ENCODE measurements at places on chromosomes 2 and 18.
A peak's percentile ranks its signal among the peaks of the same experiment; 100 is the strongest.

DNA sequence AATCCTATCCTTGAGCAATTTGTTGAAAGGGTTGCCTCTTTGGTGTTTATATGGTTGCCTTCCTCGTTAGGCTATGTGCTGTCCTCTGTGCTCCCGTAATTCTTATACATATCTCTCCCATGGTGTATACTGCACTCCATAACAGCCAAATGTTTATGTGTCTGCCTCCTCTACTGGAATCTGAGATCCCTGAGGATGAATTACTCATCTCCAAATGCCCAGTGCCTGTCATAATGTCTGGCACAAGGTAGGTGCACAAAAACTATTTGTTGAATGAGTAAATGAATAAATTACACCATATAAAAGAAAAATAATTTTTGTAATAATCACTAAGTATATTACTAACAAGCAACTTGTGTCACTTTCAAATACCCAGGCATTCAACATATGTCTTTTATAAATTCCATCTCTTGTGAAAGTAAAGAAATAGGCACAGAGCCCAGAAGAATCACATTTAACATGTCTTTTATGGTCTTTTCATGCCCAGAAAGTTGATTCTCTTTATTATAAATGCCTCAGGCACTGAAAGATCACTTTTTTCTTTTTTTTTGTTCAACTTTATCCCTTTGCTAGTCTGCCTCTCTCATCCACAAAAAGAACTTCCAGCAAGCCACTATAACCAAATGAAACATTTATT is 164.9 kb downstream of the CCDC148 start:
- DNase-seq, result no peak

DNA sequence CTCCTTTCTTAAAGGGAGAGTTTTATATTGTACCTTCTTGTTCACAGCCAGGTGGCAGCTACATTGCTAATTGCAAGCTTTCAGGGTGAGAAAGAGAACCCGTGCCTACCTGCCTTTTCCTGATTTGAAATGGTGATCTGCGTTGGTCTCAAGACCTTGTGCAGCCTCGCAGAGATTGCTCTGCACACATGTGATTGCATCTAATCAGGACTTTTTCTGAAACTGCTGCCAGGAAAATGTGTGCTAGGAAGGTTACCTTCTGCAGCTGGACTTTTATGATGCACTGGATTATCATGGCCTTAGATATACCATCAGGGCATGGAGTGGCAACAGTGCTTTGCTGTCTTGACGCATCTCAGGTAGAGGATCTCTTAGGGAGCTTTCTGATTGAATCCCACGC is 45.1 kb downstream of the AGAP1 start:
- DNase-seq, result no peak

GRCh38 chr2:232643813-232644347 is 10.5 kb downstream of the EFHD1 start:
- no peak for DNase-seq

DNA sequence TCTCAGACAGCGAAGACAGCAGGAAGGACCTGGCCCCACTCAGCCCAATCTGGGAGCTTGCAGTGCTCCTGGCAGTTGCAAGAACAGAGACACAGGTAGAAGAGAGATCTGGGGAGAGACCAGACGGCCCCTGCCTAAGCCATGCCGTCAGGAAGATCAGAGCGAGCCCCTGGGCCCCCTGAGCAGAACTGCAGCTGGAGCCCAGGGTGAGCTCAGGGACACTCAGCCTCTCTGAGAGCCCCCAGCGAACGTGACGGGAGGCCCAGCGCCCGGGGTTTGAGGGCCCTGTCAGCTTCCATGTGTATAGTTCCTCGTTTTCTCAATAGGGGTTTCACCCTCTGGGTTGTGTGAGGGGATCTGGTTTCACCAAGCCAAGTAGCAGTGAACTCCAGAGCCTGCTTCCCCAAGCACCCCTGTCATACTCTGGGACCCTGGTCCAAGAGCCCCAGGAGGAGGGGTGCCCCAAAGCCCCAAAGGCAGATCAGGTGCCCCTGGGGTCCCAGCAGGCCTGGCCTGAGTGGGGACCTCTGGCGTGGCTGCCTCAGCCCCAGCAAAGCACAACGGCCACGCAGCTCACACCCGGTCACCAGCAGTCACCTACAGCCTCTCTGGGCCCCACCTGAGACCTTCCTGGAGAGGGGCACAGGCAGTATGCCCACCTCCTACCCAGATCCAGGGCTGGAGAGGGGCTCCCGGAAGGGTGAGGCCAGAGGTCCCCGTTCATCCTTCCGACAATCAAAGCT is 431.3 kb upstream of the MYT1L start:
- DNase-seq, result no peak

DNA sequence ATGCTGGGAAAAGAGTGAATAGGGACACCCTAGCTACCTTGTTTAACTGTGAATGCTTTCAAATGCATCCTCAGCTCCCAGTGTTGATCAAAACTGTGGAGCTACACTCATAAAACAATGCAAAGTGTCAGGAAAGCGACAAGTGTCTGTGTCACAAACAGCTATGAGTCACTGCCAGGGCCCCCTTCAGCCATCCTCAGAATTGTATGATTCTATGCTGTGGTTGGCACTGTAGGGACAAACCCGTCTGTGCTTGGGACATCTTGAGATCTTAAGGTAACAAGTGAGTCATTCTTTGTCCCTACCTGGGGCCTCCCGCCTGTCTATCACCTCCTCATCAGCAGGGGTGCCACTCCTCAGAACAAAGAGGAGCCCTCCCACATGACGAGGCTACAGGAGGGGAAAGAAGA is 42.4 kb downstream of the KLF7 start:
- no peak for DNase-seq

DNA sequence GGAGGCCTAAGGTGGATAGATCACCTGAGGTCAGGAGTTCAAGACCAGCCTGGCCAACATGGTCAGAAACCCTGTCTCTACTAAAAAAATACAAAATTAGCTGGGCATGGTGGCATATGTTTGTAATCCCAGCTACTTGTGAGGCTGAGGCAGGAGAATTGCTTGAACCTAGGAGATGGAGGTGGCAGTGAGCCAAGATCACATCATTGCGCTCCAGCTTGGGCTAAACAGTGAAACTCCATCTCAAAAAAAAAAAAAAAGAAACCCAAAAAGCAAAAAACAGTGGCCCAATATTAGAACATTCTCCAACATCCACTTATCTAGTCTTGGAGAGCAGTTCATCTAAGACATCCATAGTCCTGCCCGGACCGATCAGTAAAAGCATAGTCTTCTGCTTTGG is 260.4 kb downstream of the MREG start:
- DNase-seq, result no peak

DNA sequence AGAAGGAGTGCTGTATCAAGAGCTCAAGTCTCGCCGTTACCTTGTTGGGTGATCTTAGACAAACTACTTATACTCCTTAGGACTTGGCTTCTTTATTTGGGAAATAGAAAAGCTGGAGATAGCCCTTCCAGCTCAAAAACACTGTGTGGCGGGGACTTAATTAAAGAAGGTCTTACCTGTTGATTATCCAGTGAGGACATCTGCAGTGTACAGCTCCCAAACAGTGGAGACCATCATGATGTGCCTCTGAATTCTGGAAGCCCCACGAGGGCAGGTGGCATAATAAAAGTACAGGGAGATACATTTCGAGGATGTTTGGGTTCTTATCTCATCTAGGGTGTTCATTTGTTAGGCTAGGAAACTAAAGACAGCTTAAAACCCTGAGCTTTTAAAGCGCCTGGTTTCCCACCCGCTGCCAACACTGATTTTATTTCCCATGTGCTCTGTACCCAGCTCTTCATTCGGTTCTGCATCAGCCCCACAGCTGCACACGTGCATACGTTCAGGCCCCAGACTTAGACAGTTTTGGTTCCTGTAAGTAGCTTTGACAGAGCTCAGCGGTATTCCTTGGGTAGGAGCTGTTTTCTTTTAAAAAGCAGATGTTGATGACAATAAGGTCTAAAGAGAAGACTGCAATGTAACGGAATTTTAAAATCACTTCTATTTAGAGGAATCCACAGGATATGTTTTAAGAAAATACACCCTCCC is 80.5 kb upstream of the SIX2 start:
- no peak for DNase-seq

DNA sequence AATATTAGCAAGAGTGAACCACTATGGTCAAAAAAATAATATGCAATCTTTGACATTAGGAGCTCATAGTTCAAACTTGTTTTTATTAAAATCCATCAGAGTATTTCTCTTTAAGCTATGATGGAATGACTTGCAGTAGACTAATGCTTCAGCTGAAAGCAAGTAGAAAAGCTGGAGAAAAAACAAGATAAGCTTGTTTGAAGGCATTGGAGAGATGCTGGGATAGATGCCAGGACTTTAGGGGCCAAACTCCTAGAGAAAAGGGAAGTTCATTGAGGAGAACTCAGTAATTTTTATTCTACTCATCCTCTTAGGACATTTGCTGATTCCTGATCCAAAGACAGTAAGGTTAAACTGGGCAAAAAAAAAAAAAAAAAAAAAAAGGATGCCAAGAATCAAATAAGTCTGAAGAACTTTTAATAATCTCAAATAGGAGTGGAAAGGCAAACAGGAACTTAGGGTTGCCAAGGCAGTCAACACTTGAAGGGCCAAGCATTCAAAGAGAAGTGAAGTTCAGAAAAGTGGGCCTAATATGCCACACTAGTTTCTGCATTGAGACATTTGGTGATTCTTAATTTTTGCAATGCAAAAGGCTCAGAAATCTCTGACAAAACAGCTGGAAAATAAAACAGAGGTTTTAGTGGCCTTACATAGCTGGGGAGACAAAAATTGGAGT is 19.7 kb upstream of the AFF3 start:
- DNase-seq, result no peak

DNA sequence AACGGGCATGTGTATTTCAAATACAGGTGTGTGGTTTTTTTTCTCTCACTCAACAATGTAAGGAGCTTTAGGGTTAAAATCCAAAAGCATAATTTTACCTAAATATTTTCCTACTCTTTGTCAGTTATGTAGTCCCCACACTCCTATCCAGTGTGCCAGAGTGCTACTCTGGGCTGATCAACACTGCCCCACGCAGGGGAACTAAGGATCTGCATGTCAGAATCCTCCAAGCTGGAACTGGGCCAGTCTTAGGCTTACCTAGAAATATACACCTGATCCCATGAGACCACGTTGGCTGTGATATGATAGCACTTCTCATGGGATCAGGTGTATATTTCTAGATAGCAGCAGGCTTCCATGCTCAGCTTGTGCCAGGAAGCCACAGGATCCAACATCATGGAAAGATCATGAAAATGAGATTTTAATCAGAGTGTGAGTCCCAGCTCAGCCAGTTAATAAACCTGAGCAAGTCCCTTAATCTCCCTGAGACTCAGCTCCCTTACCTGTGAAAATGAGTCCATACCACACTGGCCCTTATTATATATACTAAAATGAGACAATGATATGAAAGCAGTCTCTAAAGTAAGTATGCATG is 29.7 kb downstream of the CCDC141 start:
- DNase-seq, result peak; percentile 78

DNA sequence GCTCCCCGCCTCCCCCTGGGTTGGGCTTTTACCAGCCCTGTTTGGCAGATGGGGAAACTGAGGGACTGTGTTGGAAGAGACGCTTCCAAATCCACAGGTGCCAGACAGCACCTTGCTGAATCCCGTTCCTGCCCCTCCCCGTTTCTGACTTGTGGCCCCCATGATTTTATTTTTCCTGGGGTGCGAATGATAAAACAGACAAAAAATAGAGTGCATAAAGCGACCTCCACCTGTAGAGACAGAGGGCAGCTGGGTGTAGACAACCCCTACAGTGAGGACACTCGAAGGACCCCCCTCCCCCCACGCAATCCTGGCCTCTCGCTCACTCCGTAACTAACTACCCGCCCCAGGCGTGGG is 2.2 kb upstream of the CTDSP1 start:
- no peak for DNase-seq

GRCh38 chr2:159840616-159841015 is 42.6 kb upstream of the CD302 start:
- DNase-seq, result no peak

DNA sequence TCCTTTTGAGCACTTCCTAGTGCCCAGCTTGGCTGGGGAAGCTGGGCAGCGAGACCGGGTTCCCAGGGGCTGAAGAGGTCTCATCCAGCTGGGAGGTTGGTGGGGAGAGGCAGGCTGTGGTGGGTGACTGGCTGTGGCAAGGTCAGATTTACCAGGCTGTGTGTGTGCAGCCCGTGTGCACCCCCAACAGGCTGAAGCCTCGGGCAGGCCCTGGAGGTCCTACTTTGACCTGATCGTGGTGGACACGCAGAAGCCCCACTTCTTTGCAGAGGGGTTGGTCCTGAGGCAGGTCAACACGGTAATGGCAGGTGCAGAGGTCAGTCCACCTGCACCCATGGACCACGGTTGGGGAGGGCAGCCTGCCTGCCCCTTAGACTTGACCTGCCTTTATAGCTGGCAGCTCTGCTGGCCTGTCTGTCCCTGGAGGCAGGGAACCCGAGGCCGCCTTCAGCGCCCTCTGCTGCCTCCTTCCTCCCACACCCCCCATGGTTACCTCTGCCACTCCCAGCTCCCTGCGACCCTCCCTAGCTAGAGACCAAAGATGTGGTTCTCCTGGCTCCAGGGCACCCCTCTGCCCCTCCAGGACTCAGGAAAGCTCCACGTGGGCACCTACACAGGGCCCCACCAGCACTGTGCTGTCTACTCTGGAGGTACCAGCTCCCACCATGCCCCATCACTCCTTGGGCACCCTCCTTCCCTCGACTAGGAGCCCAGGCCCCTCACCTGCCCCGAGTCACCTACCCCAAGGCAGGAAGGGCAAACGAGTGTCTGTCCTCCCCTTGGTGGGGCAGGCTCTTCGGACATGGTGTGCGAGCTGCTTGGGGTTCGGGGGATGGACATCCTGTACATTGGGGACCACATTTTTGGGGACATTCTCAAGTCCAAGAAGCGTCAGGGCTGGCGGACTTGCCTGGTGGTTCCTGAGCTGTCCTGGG is 4.0 kb downstream of the NT5DC4 start:
- no peak for DNase-seq

GRCh38 chr18:35998967-35999366 is 26.5 kb downstream of the RMP24 start:
- no peak for DNase-seq

DNA sequence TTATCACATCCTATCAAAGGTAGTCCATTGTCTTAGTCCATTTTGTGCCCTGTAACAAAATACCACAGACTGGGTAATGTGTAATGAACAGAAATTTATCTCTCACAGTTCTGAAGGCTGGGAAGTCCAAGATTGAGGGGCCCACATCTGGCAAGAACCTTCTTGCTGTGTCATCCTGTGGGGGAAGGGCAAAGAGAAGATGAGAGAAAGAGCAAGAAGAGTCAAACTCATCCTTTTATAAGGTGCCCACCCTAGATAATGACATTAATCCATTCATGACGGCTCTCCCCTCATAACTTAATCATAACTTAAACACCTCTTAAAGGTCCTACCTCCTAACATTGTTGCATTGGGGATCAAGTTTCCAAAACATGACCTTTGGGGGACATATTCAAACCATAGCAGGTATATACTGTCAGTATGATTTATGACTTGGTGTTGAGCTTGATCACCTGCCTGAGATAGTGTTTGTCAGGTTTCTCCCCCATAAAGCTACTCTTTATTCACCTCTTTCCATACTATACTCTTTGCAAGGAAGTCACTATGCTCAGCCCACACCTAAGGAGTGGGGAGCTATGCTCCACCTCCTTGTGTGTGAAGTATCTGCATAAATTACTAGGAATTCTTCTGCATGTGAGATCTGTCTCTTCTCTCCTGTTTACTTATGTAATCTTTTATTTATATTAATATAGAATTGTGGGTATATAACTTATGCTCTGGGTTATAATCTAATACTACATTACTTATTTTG is 5.2 kb upstream of the MAP3K2 start:
- DNase-seq, result no peak

- no peak for DNase-seq
Measured at GRCh38 chr2:220315098-220315823, 687.8 kb downstream of the SLC4A3 start.

- no peak for DNase-seq
Measured at GRCh38 chr2:73295751-73296400, 2.5 kb upstream of the EGR4 start.

GRCh38 chr2:118696786-118697465 is 150.5 kb downstream of the EN1 start:
- no peak for DNase-seq
